Astrocyte (in vitro differentiated cells and primary cell): ENCODE measurements at places on chromosomes 6 and 20. TPM values are rescaled to one million over a fixed set of nuclear protein-coding genes. Genes with fewer than 3 reads are reported as not detected.

PSORS1C2 gene
- total RNA-seq = not detected in 2 replicates

GRCh38 chr6:42131531-42131930, 10.9 kb downstream of the C6orf132 start:
- peak overlapping the region; percentile 84 for H3K27ac ChIP-seq
- H3K36me3 ChIP-seq = no peaks in the 10 kb centered on the region

GRCh38 chr20:22922987-22923386, 112.1 kb upstream of the SSTR4 start:
- no peak overlapping the region for H3K27ac ChIP-seq
- DNase-seq = no peak
- peaks cover 3% of the 10 kb centered on the region for H3K4me1 ChIP-seq
- H3K4me3 ChIP-seq = no peak overlapping the region
- H3K36me3 ChIP-seq = no peaks in the 10 kb centered on the region

DNA sequence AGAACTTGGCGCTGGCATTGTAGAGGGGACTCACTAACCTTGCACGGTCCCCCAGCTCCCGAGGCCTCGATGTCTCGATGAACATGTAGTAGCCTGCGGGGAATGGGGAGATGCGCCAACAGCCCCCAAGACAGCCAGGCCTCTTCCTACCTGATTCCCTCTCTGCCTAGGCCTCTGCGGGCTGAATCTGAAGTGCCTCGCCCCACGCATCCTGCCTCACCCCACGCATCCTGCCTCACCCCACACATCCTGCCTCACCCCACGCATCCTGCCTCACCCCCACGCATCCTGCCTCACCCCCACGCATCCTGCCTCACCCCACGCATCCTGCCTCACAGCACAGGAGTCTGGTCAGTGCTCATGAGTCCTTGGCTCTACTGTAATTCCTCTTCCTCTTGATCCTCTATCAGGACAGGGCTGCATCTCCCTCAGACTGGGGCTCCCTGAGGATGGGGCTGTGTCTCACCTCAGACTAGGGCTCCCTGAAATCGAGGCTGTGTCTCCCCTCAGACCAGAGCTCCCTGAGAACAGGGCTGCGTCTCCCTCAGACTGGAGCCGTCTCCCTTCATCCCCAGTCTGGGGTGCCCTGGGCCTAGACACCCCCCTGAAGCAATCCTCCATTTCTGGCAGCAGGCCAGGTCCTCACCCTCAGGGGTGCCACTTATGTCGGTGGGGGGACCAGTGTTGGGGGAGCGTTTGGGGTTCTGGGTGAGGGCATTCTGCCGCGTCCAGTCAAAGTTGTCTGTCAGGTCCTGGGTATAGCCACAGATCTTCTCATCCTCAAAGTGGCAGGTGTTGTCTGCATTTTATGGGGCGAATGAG, 53.6 kb downstream of the MDGA1 start:
- peaks cover 2% of the 10 kb centered on the region for H3K4me1 ChIP-seq
- DNase-seq = no peak
- H3K4me3 ChIP-seq = no peak overlapping the region
- H3K27me3 ChIP-seq = peaks cover 3% of the 10 kb centered on the region
- no peak overlapping the region for H3K27ac ChIP-seq

DNA sequence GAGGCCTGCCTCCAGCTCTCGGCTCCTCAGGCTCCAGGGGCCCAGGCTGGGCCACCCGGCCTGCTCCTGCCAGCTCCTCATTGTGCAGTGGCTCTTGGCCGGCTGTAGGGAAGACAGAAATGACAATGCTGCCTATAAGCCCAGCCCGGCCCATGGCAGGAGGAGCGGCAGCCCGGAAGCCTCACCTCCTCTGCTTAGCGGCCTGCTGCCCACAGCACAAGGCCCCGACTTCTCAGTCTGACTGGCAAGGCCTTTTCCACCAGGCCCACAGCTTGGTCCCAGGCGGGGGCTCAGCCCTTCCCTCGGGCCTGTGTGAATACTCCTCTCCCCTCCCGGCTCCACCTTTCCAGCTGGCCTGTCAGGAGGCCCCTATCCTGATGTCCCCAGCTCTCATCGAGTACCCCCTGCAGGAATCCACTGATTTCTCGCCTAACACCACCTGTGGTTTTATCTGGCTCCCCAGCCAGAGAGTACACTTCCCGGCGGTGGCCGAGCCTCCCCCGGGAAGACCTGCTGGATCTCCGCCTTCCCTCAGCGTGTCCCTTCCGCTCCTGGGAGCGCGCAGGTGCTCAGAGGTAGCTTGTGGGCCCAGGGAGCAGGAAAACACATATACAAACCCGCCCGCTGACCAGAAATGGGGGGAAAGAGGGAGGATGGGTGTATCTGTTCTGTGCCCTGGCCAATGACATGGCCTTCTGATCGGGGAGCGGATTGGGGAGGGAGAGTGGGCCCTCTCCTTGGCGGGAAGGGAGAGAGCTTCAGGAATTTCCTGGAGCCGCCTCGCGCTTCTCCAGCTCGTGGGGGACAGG, 963 bp downstream of the DDRGK1 start:
- H3K4me3 ChIP-seq = peak overlapping the region; percentile 95
- peaks cover 12% of the 10 kb centered on the region for H3K4me1 ChIP-seq
- H3K27me3 ChIP-seq = no peaks in the 10 kb centered on the region
- H3K36me3 ChIP-seq = peaks cover 3% of the 10 kb centered on the region

ASXL1 gene
- 61.1 and 62.4 TPM in 2 replicates for total RNA-seq

DNA sequence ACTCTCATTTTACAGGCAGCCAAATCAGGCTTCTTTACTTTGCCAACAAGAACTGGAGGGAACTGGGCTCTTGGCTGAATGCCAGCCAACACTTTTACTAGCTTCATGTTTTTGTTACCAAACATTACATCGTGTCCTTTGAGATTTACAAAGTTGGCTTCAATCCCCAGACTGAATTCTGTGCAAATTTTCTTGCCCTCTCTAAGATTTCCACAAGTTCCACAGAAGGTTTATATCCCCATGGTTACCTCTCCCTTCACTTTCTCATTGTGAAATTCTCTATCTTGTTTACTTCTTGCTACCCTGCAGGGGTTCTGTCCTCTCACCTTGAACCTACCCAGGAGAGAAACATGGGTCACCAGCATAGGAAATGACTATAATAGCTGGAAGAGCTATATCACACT, 37.6 kb upstream of the PLCB1 start:
- H3K36me3 ChIP-seq = no peaks in the 10 kb centered on the region
- no peaks in the 10 kb centered on the region for H3K27me3 ChIP-seq
- no peak overlapping the region for H3K4me3 ChIP-seq
- no peaks in the 10 kb centered on the region for H3K4me1 ChIP-seq
- no peak for DNase-seq

DNA sequence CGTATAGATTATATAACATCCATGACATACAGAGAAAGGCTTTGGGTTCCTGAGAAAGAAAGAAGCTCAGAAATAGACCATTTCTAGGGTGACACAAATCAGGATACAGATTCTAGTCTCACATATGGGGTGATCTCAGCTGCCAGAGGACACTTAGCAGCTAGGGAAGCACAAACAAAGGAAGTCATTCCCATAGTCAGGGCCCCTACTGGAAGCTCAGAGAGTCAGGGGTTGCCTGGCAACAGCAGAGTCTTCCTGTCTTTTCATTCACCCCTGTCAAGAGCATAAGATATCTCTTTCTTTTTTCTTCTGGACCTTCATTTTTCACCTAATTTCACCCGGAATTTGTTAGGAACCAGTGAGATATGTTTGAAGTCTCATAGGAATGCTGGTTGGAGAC, 81.9 kb upstream of the IYD start:
- H3K27ac ChIP-seq = no peak overlapping the region
- no peaks in the 10 kb centered on the region for H3K36me3 ChIP-seq
- H3K4me1 ChIP-seq = peaks cover 13% of the 10 kb centered on the region
- H3K27me3 ChIP-seq = peaks cover 4% of the 10 kb centered on the region
- H3K4me3 ChIP-seq = no peak overlapping the region
- peak; percentile 43 for DNase-seq

GRCh38 chr6:15032015-15032414, 213.9 kb upstream of the JARID2 start:
- DNase-seq = no peak
- H3K27me3 ChIP-seq = no peaks in the 10 kb centered on the region
- H3K4me3 ChIP-seq = no peak overlapping the region
- H3K4me1 ChIP-seq = no peaks in the 10 kb centered on the region
- H3K27ac ChIP-seq = no peak overlapping the region

ACSS1 gene
- total RNA-seq = 0.24 and 0.27 TPM in 2 replicates

MYB gene
- total RNA-seq = 0.12 TPM in 1 of 2 replicates, not detected in the other

DNA sequence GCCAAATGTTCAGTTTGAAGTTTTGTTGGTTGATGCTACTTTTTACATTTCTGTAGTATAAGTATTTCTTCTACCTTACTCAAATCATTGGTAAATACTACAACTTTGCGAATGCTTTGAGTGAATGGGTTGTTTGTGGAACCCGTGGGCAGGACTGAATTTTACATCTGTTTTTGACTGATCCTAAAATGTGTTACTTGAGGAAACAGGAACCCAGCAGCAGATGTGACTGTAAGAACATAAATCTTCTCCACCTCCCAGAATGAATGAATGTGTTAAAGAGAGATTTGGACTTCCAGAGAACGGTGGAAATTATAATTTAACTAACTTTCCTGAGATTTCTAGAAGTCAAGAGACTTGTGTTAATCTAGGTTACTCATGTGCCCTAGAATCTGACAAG, 728.5 kb upstream of the MARCKS start:
- H3K27ac ChIP-seq = no peak overlapping the region
- H3K4me3 ChIP-seq = no peak overlapping the region
- no peak for DNase-seq
- H3K36me3 ChIP-seq = no peaks in the 10 kb centered on the region

RNF182 gene
- total RNA-seq = 5.4 and 8.3 TPM in 2 replicates

GPX6 gene
- not detected in 2 replicates for total RNA-seq

GRCh38 chr6:43287717-43288679, 10.1 kb upstream of the SLC22A7 start:
- peaks cover 2% of the 10 kb centered on the region for H3K27me3 ChIP-seq
- H3K27ac ChIP-seq = no peak overlapping the region
- DNase-seq = no peak

DNA sequence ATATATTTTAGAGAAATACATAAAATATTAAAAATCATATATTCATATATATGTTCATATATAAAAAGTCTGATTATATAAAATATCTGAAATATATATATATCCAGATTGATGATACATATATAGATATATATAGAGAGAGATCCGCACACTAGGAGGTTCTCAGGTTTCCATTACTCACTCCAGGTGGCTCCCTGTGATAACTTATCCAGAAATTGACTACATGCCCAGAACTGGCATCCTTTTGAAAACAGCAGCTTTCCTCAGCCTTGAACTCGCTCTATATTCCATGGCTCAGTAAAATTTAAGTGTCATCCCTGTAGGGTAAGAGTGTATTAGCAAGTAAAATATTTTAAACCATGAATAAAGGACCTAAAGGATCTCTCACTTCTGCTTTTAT, 206.8 kb downstream of the TINAG start:
- no peaks in the 10 kb centered on the region for H3K4me1 ChIP-seq
- H3K27me3 ChIP-seq = no peaks in the 10 kb centered on the region
- no peak overlapping the region for H3K27ac ChIP-seq
- no peaks in the 10 kb centered on the region for H3K36me3 ChIP-seq

DNA sequence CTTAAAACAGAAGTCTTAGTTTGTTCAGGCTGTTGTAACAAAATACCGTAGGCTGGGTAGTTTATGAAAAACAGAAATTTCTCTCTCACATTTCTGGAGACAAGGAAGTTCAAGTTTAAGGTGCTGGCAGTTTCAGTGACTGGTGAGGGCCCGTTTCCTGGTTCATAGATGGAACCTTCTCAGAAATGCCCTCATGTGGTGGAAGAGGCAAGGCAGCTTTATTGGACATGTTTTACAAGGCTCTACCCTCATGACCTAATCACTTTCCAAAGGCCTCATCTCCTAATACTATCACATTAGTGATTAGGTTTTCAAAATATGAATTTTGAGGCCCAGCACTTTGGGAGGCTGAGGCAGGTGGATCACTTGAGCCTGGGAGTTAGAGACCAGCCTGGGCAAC, 2.4 kb downstream of the HEBP2 start:
- no peak overlapping the region for H3K27ac ChIP-seq
- no peak for DNase-seq
- H3K4me3 ChIP-seq = no peak overlapping the region

GRCh38 chr20:52676283-52676995, 295.7 kb upstream of the TSHZ2 start:
- H3K4me3 ChIP-seq = no peak overlapping the region
- DNase-seq = no peak

DNA sequence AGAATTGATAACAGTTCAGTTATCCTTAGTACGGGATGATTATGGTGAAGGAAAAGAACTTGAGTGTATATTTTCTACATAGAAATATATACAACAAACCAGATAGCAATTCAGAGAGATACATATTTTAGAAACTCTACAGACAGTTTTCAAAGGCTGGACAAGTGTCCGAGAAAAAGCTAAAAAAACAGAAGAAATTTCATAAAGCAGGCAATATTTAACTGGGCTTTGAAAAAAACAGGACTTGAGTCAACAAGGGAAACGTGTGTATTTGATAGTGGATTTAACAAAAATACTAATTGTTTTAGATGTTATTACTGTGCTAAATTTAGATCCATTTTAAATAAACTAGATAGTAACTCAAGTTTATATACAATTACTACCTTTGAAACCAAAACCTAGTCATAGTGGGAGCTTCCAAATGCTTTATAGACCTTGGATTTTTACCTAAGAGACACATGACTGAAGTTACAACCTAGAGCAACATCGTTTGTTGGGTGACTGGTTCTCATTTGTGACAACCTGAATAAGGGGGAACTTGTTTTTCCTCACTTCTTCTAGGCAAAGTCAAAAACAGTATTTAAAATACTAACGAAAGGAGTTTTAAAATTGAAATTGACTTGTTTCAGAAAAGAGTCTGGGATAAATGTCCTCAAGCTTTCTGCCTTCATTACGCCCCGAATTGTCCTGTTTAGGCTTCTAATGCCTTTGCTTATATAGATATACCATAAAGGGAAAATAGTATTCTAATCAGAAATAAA, 116.7 kb upstream of the PRSS16 start:
- DNase-seq = no peak
- H3K36me3 ChIP-seq = no peaks in the 10 kb centered on the region
- H3K4me1 ChIP-seq = peaks cover 11% of the 10 kb centered on the region
- peak overlapping the region; percentile 75 for H3K27ac ChIP-seq
- H3K4me3 ChIP-seq = peak overlapping the region; percentile 72
- no peaks in the 10 kb centered on the region for H3K27me3 ChIP-seq

DNA sequence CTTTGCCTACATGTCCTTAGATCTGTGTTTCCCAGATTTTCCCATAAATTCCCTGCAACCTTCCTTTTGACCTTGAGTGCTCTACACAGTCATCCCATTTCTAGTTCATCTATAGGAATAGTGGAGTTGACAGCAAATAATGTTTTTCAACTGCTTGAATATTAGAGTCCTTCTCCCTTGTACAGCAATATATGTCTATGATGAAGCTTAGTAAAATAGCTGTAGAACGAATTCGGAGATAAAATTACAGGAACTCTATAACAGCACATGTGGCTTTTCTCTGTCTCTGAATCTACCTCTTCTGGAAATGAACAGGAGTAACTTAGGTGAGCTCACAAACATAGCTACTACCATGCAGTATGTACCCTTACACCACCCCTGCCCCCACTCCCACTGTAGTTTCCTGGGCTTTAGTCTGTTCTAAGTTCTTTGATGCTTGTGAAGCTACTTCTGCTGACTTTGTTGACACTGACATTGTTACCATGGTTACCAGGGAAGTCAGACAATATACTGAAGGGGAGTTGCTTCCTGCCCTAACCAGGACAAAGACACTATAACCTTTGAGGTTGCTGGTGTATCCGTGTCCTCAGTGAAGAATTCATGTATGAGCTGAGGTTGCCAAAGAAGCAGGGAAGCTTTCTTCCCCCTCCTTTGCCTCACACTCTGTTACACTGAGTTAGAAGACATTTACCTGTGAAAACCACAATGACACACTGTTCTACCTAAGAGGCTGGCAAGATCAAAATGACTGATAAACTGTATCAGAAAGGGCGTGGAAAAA, 35.8 kb upstream of the SHLD1 start:
- no peak for DNase-seq
- no peak overlapping the region for H3K27ac ChIP-seq
- H3K4me1 ChIP-seq = no peaks in the 10 kb centered on the region
- no peaks in the 10 kb centered on the region for H3K36me3 ChIP-seq
- H3K4me3 ChIP-seq = no peak overlapping the region
